ENCODE measurements at places on chromosomes 4 and X. TPM values are rescaled to one million over a fixed set of nuclear protein-coding genes. Genes with fewer than 3 reads are reported as not detected.

DNA sequence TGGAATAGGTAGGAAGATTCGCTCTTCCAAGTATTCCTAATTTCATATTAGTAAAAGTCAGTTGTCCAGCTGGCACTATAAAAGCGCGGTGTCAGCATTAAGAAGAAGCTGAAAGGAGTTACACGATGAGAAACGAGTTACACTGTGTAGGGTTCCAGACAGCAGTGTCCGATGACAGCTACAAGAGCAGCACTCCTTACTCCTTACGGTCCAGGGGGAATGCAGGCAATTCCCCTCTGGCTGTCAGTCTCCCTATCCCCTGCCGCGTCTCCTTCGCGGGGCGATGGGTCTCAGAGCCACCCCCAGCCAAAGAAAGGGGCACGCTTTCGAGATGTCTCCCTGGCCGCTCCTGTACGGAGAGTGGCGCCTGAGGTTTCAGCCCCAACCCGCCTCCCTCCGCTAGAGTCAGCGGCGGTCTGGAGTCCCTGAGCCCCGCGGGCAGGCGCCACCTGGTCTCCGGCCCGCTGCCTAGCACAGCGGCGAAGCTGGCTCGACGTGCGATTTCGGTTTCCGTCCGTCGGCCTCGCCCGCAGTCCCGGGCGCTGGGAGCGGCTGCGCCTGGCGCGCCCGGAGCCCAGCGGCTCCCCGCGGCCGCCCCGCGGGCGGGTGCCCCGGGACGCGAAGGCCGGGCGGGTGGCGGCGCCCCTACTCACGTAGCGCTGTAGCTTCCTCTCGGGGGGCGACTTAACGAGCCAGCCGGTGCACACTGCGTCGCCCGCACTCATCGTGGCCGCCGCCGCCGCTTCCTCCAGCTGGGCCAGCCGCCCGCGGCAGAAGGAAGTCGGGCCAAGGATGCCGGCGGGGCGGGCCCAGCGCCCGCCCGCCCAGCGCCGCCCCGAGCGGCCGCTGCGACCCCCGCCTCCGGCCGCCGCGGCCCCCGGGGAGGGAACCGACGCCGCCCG, at the start of gene GAB3:
Gene GAB3, minus strand, starts transcription at position 777 of the 902 bp plus-strand sequence. Its CDS starts 52 bp downstream, at position 725.
- peak within 1 kb of the TSS; percentile 81 for H3K27ac ChIP-seq
- no peaks in the 10 kb centered on the region for H3K36me3 ChIP-seq
- DNase-seq, result peak; percentile 75
- peak within 1 kb of the TSS; percentile 88 for H3K4me3 ChIP-seq
- H3K4me1 ChIP-seq, result peaks cover 20% of the 10 kb centered on the region

GRCh38 chr4:48827622-48828021, 3.3 kb upstream of the OCIAD1 start:
- H3K27me3 ChIP-seq, result peaks cover 12% of the 10 kb centered on the region
- no peak overlapping the region for H3K4me3 ChIP-seq
- H3K36me3 ChIP-seq, result peaks cover 6% of the 10 kb centered on the region
- no peak overlapping the region for H3K27ac ChIP-seq

DNA sequence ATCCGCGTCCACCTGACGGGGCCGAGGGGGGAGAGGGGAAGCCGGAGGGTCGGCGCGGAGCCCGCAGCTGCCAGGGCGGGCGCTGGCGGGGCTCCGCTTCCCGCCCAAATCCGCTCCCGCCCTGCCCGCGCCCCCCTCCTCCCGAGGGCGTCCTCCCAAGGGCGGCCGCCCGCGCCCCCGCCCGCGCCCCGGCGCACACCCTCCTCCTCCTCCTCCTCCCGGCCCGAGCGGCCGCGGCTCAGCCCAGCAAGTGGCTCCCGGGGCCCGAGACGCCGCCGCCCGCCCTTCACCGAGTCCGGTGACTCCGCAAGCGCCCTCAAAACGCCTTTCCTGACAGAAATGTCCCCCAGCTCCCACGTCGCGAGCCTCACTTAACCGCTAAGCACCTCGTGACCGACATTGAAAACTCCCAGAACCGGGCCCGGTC, 487 bp downstream of the HMGB2 start:
- H3K27ac ChIP-seq, result peak overlapping the region; percentile 76
- DNase-seq, result peak; percentile 75
- peak overlapping the region; percentile 92 for H3K4me3 ChIP-seq
- H3K27me3 ChIP-seq, result no peaks in the 10 kb centered on the region

IBSP gene
- not detected for total RNA-seq

DNA sequence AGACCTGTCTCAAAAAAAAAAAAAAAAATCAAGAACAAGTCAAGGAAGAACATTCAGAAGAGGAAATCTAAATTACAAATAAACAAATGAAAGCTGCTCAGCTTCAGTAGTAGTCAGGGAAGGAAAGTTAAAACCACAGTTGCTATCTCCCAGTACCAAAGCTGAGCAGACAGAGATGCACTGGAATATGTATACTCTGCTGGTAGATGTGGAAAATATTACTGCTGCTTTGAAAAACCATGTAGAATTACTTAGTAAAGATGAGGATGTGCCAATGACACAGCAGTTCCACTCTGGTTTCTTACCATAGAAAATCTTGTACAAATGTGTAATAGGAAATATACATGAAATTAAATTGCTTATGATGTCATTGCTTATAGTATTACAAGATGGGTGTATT, 25.1 kb upstream of the PRKX start:
- peaks cover 11% of the 10 kb centered on the region for H3K36me3 ChIP-seq
- peak overlapping the region; percentile 57 for H3K4me3 ChIP-seq
- peaks cover 23% of the 10 kb centered on the region for H3K4me1 ChIP-seq
- H3K27me3 ChIP-seq, result no peaks in the 10 kb centered on the region
- no peak for DNase-seq

CTAG1B gene
- total RNA-seq, result not detected

PABPC1L2B gene
- not detected for total RNA-seq

PSAPL1 gene
- total RNA-seq, result not detected

MAGEA2B gene
- not detected for total RNA-seq

- no peak overlapping the region for H3K27ac ChIP-seq
- DNase-seq, result no peak
- H3K4me1 ChIP-seq, result no peaks in the 10 kb centered on the region
- H3K4me3 ChIP-seq, result no peak overlapping the region
- no peaks in the 10 kb centered on the region for H3K36me3 ChIP-seq
- H3K27me3 ChIP-seq, result no peaks in the 10 kb centered on the region
Observed at GRCh38 chrX:27086237-27086636, 376.9 kb downstream of the PPP4R3C start.

BMPR1B gene
- total RNA-seq, result not detected

GLRA3 gene
- total RNA-seq, result not detected

- DNase-seq, result no peak
- no peaks in the 10 kb centered on the region for H3K36me3 ChIP-seq
- no peak overlapping the region for H3K4me3 ChIP-seq
- no peak overlapping the region for H3K27ac ChIP-seq
Observed at GRCh38 chr4:7546152-7546808, 111.5 kb upstream of the PSAPL1 start.

USO1 gene
- 59.4 TPM for total RNA-seq

DMP1 gene
- not detected for total RNA-seq

DNA sequence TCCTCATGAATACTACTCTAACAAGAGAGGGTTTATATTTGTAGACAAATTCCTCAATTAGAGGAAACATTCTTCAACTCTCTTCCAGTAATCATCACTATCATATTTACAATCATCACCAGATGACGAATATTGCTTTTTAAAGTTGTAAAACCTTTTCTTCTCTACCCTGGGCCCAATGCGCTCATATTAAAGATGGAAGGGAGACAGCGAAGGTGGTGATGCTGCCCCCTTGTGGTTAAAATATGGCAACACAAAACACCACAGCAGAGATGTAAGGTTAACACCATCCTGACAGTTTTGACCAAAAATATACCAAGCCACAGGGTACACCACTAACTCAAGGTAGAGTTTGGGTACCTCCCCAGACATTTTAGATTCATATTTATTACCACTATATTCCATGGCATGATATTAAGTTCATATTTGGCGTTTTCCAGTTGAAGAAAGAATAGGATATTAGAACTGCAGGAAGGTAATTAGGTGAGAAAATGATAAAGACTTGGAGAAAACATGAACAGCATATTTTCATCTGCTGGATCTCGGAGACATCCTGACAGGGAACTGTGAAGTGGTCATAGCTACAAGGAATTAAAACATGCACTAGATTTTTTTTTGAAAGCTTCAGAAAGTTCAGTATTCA, 72.8 kb downstream of the SLC9A7 start:
- no peak overlapping the region for H3K4me3 ChIP-seq
- peak; percentile 69 for DNase-seq
- H3K4me1 ChIP-seq, result peaks cover 3% of the 10 kb centered on the region
- H3K27ac ChIP-seq, result peak overlapping the region; percentile 25
- no peaks in the 10 kb centered on the region for H3K36me3 ChIP-seq
- no peaks in the 10 kb centered on the region for H3K27me3 ChIP-seq

GRCh38 chrX:70480660-70481018, 36.0 kb downstream of the DLG3 start:
- H3K27me3 ChIP-seq, result no peaks in the 10 kb centered on the region
- no peak overlapping the region for H3K27ac ChIP-seq
- no peaks in the 10 kb centered on the region for H3K36me3 ChIP-seq
- H3K4me3 ChIP-seq, result no peak overlapping the region

DNA sequence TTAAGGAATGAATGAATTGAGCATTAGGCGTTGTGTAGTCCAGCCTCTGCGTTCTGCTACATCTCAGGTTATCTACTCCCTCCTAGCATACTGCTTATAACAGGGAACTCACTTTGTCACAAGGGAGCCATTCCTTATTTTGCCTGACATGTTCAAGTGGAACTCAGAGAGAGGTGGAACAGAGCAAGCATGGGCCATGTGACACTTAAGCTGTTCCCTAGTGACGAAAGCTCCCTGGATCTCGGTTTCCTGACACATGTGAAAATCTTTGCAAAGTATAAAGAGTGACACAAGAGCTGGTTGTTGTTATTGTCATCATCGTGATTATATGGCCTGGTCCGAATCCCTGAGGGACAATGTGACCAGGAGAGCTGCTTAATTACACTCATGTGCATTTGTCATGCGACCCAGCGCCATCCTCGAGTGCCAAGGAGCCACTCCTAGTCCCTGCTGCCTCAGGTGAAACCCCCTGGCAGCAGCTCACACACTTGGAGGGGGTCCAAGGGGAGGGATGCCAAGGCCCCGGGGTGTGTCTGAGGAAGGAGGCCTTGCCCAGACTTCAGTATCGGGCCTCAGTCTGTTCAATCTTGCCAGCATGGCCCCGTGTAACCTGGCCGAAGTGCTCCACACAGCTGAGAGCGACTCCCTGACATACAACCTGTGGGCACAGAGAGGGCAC, 98.5 kb upstream of the MAP3K15 start:
- no peaks in the 10 kb centered on the region for H3K36me3 ChIP-seq
- peak overlapping the region; percentile 5 for H3K27ac ChIP-seq
- peak; percentile 47 for DNase-seq
- no peak overlapping the region for H3K4me3 ChIP-seq
- peaks cover 10% of the 10 kb centered on the region for H3K4me1 ChIP-seq

DNA sequence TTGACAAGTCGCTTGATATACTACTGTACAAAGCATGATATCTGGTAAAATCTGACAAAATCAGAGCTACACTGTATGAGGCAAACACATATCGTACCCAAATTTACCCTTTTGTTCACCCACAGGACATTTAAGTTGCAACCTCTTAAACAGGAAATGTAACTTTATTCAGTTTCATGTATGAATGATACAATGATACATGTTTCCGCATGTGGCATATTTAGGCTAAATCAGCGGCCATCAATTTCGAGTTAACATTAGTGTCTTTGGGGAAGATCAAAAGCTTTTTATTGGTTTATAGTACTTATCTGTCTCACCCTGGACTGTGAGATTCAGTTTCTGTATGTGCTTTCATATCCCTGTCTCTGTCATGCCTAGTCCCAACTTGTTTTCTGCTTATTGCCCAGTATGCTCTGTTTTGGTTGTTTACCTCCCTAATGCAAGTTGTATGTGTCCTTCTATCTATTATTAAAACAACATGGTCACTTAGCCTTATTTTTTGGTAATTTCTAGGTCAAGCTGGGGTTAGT, 97.3 kb upstream of the HPRT1 start:
- no peaks in the 10 kb centered on the region for H3K36me3 ChIP-seq
- H3K4me3 ChIP-seq, result no peak overlapping the region
- DNase-seq, result no peak
- no peak overlapping the region for H3K27ac ChIP-seq

JCHAIN gene
- total RNA-seq, result 39.7 TPM

- H3K27ac ChIP-seq, result no peak overlapping the region
- H3K36me3 ChIP-seq, result peaks cover 23% of the 10 kb centered on the region
- H3K4me1 ChIP-seq, result peaks cover 12% of the 10 kb centered on the region
- no peaks in the 10 kb centered on the region for H3K27me3 ChIP-seq
- no peak for DNase-seq
- no peak overlapping the region for H3K4me3 ChIP-seq
Observed at GRCh38 chrX:123629502-123629901, 103.3 kb downstream of the THOC2 start.

GRCh38 chr4:15434676-15435075, 6.8 kb downstream of the C1QTNF7 start:
- no peak for DNase-seq
- peaks cover 4% of the 10 kb centered on the region for H3K36me3 ChIP-seq
- H3K27ac ChIP-seq, result no peak overlapping the region
- H3K4me3 ChIP-seq, result no peak overlapping the region
- no peaks in the 10 kb centered on the region for H3K4me1 ChIP-seq
- H3K27me3 ChIP-seq, result peaks cover 7% of the 10 kb centered on the region

DNA sequence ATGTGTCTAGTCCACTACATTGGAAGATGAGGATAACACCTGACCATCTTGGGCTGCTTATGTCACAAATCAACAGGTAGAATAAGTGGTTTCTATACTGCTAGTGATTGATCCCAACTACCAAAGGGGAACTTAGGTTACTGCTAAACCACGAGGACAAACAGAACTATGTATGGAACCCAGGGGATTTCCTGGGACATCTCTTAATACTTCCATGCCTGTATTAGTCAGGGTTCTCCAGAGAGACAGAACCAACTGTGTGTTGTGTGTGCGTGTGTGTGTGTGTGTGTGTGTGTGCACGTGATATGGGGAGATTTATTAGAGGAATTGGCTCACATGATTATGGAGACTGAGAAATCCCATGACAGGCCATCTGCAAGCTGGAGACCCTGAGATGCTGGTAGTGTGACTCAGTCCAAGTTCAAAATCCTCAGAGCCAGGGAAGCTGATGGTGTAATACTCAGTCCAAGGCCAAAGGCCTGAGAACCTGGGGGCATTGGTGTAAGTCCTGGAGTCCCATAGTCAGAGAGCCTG, 16.2 kb upstream of the AFF1 start:
- no peak for DNase-seq
- H3K27ac ChIP-seq, result no peak overlapping the region
- H3K4me1 ChIP-seq, result no peaks in the 10 kb centered on the region
- no peak overlapping the region for H3K4me3 ChIP-seq
- H3K27me3 ChIP-seq, result no peaks in the 10 kb centered on the region

MAGEE2 gene
- total RNA-seq, result not detected

PNMA5 gene
- total RNA-seq, result not detected

DNA sequence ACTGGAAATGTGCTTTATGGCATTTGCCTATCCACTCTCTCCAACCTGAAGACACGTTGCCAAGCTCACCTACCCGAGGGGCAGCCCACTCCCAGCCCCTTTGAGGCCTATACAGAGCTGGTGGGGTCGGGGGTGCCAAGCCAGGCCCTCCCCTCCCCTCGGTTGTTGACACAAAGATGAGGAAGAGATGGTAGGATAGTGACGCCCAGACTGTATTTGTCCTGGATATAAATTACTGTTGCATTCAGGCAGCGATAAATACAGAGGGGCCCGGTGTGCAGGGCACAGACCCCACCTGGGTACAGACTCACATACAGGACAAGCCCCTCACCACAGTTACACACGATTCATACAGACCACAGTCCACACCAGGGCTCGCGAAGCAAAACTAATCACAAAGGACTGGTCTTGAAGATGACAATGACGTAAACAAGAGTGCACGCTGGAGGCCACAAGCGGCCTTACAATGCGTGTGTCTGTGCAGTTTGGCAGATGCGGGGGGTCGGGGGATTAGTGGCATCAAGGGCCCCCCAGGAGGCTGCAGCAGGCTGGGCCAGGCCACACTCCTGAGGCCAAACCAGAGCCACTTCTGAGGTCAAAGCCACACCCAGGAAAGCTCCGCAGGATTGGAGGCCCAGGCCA, 14.6 kb downstream of the DGKQ start:
- no peak overlapping the region for H3K4me3 ChIP-seq
- H3K27me3 ChIP-seq, result no peaks in the 10 kb centered on the region
- H3K36me3 ChIP-seq, result no peaks in the 10 kb centered on the region
- no peaks in the 10 kb centered on the region for H3K4me1 ChIP-seq

All from natural killer cell treated with Interleukin-12 subunit alpha and Interleukin-12 subunit beta and Interleukin-15 and Interleukin-18, amount 100 ng/mL, for 72 hours (primary cell).